ENCODE measurements at places on chromosomes 16 and 17. TPM values are rescaled to one million over a fixed set of nuclear protein-coding genes. Genes with fewer than 3 reads are reported as not detected.

- no peak overlapping the region for H3K4me3 ChIP-seq
- H3K4me1 ChIP-seq, result no peaks in the 10 kb centered on the region
- no peak overlapping the region for H3K27ac ChIP-seq
- no peaks in the 10 kb centered on the region for H3K27me3 ChIP-seq
Measured at GRCh38 chr16:84088695-84089395, 27.9 kb downstream of the MBTPS1 start.

DNA sequence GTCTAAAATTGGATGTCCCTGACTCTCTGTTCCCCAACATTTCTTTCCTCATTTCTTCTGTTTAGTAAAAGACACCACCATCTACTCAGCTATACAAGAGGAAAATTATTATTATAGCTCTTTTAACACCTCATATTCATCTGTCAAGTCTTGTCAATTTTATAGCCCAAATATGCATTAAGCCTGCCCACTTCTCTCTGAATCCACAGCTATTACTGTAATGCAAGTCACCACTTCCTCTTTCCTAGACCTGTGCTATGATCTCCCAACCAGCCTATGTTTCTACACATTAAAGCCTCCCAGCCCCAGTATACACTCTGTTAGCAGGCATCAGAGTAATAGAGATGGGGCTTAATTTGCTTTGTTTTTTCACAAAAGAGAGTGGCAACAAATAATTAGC lies 252.9 kb downstream of the GRIN2A start:
- no peaks in the 10 kb centered on the region for H3K4me1 ChIP-seq
- H3K27ac ChIP-seq, result no peak overlapping the region
- no peak for DNase-seq
- H3K27me3 ChIP-seq, result no peaks in the 10 kb centered on the region
- no peak overlapping the region for H3K4me3 ChIP-seq

The ITGB4 gene
- 6.9 TPM for total RNA-seq

The CACNG1 gene
- total RNA-seq, result not detected

The PNMT gene
- total RNA-seq, result not detected
